ENCODE measurements at places on chromosomes 12 and 14.

DNA sequence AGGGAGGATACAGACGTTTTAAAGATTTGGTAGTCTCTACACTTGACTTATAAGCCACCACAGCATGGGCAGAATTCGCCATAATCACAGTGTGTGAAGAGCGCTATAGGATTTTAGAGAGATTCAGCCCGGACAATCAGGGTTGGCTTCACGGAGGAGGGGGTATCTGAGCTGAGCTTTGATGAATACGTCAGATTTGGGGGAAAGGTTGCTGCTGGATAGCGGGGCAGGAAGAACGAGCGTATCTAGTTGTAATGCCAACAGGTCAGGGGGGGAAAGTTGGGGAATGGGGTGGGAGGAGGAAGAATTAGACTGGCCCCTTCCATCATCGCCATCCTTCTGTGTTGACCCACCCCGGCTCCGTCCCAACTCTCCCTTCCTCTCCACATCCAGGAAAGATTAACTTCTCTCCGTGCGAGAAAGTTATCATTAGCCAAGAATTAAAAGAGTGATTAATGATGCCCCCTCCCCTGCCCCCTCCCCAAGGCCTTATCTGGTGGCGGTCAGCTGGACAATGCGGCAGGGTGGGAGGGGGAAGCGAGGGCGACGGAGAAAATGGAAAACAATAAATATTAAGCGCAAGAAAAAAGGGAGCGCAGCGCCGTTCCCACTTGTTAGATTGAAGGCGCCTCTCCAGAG, 13.5 kb upstream of the GPATCH2L start:
- DNase-seq: no peak

- DNase-seq: no peak
Observed at GRCh38 chr14:104803912-104804410, 3.1 kb downstream of the ZBTB42 start.

- DNase-seq: no peak
Observed at GRCh38 chr12:46825591-46826414, at the start of gene SLC38A4. Gene SLC38A4, minus strand, starts transcription at chr12:46825997. Its CDS starts 32,926 bp downstream, at chr12:46793071.

DNA sequence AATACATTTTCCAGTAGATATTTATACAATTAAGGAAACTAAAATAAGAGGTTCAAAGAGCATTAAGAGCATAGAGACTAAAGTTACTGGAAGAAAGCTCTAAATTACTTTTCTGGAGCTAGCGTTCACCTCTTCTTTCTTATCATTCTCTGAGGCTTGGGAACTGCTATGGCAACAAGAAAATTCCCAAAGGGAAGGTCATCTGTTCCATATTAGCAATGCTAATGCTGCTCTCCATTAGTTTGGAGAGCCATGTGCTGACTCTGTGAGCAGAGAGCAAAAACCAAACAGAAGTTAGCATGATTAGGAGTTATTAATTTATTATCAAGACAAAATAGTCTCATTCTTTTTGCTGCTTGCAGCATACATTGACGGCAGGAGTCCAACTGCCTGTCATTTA, 143.1 kb upstream of the SLC16A7 start:
- no peak for DNase-seq

GRCh38 chr12:25307818-25308217, 57.1 kb upstream of the KRAS start:
- DNase-seq: no peak

GRCh38 chr12:91133871-91134270, 22.6 kb upstream of the LUM start:
- no peak for DNase-seq

GRCh38 chr12:50110762-50111351, 1.2 kb upstream of the COX14 start:
- DNase-seq: no peak

GRCh38 chr12:132029503-132030300, 80.0 kb downstream of the EP400 start:
- DNase-seq: no peak

DNA sequence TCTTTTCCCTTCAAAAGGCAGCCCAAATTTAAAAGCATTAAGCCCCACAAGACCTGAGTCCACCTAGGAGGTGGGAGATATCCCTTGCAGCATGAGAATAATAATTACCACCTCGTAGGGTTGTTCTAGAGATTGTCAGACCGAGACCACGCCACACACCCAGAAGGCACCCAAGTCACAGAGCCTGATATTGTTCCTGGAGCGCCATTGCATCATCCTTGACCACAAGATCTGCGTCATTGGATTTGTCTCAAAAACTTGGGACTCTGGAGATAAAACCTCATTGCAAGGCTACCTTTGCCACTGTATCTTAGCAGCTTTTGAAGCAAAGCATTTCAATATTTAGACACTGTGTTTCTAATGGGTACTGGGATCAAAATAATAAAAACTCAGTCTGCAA, 29.4 kb upstream of the PPP2R5C start:
- no peak for DNase-seq

DNA sequence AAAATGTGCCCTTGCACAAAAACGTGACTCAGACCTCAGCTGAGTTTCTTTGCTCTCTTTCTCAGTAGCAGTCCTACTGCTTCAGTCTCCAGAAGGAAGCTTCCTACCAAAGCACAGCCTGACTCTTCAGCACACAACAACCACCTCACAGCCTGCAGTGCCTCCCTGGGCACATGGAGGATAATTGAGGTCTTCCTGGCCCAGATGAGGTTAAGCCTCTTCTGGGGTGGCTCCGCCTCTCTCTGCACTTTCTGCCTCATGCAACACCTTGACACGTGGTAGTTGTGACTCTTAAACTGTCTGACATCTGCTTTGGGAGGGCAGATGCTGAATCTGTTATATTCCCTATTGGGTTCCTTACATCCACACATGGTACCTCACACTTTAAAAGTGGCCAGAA, 33.8 kb downstream of the GIT2 start:
- no peak for DNase-seq

DNA sequence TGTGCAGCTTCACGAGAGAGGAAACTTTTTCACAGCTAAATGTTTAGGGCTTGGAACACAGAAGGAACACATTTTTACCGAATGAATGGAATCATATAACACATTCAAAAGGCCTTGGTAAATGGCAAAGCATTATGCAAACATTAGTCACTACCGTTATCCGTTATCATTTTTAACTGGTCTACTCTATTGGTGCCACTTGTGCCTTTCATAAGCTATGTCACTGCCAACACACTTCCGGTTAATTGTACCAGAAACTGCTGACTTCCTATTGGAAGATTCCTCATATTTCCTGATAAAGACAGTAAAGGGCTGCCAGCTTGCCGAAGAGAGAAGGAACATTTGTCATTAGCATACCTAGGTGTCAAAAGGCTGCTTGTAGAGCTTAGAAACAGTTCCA, 169.2 kb downstream of the APAF1 start:
- DNase-seq: no peak

GRCh38 chr14:96511667-96512066, 9.5 kb downstream of the PAPOLA start:
- DNase-seq: no peak

DNA sequence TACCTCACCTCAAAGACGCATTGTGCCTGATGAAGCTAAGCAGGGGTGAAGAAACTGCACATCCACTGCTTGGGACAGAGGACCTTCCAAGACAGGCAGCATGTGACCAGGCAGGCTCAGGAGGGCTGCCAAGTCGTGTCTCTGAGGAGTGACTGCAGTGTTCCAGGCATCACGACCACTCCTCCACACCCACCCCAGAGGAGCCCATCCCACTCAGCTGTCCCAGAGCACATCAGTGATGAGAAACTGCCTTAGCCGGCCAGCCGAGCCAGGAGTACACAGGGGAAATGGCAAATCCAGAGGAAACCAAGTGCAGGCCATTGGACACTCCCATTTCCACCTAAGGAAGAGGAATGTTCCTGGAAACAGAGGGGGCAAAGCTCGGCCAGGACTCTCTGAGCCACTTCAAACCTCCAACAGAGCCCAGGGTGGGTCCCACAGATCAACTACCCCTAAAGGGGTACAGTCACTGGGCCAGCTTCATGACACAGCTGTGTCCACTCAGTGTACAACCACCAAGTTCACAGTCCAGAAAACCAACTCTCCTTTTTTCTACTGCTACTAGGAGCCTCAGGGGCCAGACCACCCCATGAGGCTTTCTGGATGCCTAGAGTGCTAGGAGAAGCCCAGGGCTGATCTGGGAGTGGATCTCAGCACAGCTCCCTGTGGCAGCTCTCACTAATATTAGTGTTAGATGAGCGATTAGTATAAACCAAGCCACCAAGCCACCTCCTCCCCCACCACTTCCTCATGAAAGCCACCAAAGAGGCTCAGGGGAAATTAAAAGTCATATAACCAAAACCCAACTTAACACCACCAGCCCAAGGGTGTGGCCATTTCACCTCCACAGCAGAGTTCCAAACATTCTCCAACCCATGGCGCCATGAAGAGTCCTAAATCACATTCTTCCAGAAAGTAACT, 15.4 kb downstream of the PXN start:
- peak; percentile 37 for DNase-seq
